Large intestine (tissue), 12 donors: ENCODE measurements at places on chromosomes 5 and 9. TPM values are rescaled to one million over a fixed set of nuclear protein-coding genes. Genes with fewer than 3 reads are reported as not detected.

DNA sequence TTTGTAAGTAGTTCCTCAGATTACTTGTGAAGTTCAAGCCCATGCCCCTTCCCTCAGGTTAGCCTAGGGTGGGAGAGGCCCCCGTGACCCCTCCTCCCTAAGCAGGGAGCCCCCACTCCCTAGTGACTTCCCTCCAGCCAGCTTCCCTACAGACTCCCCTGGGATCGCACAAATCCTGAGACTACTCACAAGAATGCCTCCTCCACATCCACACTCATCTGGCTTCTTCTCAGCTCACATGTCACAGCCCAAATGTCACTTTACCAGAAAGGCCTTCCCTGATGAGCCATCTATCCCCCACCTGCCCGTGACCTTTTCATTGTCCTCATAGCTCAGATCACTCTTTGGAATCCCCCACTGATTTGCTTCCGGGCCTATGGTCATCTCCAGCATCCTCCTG is 96.7 kb upstream of the ARAP3 start:
- H3K4me3 ChIP-seq, result no peak overlapping the region
- H3K4me1 ChIP-seq, result no peaks in the 10 kb centered on the region
- H3K36me3 ChIP-seq, result no peaks in the 10 kb centered on the region
- H3K27ac ChIP-seq, result no peak overlapping the region
- DNase-seq, result no peak

SLC1A1 gene
- polyA plus RNA-seq, result 42.5 TPM

DNA sequence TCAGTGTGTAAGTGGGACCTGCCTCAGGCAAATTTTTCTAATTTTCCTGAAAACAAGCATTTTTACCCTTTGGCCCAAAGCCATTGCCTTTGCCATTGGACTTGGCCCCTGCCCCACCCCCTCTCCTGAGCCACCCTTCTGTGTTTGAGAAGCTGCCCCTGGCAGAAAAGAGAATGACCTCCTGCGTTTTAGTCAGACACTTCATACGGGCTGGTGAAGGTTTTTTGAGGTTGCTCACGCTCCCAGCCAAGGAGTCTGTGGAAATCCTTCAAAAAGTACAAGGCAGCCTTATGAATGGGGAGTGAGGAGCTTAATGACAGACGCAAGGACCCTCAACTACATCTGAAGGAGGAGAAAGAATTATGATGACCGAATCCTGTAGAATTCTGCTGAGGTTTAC is 308.9 kb downstream of the SLIT3 start:
- no peak overlapping the region for H3K4me3 ChIP-seq
- H3K36me3 ChIP-seq, result no peaks in the 10 kb centered on the region
- no peaks in the 10 kb centered on the region for H3K27me3 ChIP-seq
- no peaks in the 10 kb centered on the region for H3K4me1 ChIP-seq
- no peak overlapping the region for H3K27ac ChIP-seq
- no peak for DNase-seq

MSANTD3 gene
- 15.1 TPM for polyA plus RNA-seq

MYOT gene
- polyA plus RNA-seq, result 2.2 TPM

DNA sequence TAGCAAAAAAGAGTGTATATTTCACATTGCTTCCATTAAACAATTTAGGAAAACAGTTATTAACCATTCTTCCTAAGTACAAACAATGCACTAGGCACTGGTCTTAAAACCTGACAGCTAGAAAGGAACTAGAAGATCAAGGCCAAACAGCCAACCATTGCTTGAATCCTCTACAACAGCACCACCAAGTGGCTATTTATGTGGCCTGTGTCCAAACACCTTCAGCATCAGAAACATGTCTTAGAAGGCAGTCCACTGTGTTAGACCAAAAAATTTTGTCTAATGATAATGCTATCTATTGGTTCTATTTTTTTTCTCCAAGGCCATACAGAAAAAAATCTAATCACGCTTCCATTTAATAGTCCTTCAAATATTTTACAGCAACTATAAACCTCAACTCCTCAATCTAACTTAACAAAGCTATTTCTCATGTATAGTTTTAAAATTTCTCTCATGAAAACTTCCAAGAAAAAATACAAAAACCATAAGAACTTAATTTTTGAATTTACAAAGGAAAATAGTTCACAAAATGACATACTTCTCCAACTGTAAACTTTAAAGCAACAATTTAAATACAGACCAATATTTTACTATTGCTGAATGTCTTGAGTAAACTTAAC is 36.1 kb downstream of the CAAP1 start:
- no peaks in the 10 kb centered on the region for H3K4me1 ChIP-seq
- DNase-seq, result no peak
- peaks cover 45% of the 10 kb centered on the region for H3K36me3 ChIP-seq
- H3K27me3 ChIP-seq, result no peaks in the 10 kb centered on the region
- no peak overlapping the region for H3K4me3 ChIP-seq

CCDC152 gene
- polyA plus RNA-seq, result 30.3 TPM

DNA sequence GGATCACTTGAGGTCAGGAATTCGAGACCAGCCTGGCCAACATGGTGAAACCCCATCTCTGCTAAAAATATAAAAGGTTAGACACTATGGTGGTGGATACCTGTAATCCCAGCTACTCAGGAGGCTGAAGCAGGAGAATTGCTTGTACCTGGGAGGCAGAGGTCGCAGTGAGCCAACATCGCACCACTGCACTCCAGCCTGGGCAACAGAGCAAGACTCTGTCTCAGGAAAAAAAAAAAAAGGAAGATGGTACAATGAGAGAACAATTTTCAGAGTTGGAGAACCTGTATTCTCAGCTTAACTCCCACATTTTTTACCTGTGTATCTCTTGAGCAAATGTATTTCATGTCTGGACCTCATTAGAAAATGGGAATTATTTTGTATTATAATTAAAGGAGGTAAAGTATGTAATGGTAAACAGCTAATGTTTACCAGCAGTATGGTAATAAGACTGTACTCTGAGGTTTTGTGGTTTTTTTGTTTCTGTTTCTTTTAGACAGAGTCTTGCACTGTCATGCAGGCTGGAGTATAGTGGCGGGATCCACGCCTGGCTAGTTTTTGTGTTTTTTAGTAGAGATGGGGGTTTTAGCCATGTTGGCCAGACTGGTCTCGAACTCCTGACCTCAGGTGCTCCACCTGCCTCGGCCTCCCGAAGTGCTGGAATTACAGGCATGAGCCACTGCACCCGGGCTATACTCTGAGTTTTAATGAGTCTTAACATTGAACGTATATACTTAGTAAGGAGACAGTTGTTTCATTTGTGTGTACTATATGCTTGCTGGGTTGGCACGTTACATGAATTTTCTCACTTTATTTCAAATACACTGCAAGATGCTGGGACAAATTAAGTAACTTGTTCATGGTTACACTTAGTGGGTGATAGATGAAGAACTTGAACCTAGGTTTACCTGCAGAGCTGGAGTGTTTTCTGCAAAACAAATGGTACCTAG is 16.2 kb downstream of the UHRF2 start:
- no peak for DNase-seq
- H3K27ac ChIP-seq, result no peak overlapping the region
- H3K4me3 ChIP-seq, result no peak overlapping the region
- H3K36me3 ChIP-seq, result peaks cover 4% of the 10 kb centered on the region
- H3K4me1 ChIP-seq, result no peaks in the 10 kb centered on the region
- H3K27me3 ChIP-seq, result no peaks in the 10 kb centered on the region

CDH18 gene
- 1.1 TPM for polyA plus RNA-seq

DNA sequence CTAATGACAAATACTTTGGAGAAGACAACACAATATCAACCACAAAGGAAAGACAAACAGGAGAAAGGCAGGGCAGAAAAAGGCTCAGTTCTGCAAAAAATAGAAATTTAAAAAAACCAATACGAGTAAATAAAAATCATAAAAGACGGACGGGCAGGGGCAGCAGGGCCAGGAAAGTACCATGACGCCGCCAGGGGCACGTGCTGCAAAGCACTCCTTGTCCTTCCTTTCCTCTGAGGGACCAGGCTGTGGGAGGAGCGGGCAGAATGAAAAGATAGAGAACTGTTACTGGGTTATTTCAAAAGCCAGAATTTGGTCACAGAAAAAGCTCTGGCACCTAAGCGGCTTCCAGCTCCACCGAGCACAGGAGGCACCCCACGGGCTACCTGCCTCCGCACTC is 53.9 kb downstream of the HABP4 start:
- no peak overlapping the region for H3K4me3 ChIP-seq
- no peak overlapping the region for H3K27ac ChIP-seq
- H3K36me3 ChIP-seq, result peaks cover 4% of the 10 kb centered on the region
- no peaks in the 10 kb centered on the region for H3K4me1 ChIP-seq
- H3K27me3 ChIP-seq, result no peaks in the 10 kb centered on the region
- no peak for DNase-seq

DNA sequence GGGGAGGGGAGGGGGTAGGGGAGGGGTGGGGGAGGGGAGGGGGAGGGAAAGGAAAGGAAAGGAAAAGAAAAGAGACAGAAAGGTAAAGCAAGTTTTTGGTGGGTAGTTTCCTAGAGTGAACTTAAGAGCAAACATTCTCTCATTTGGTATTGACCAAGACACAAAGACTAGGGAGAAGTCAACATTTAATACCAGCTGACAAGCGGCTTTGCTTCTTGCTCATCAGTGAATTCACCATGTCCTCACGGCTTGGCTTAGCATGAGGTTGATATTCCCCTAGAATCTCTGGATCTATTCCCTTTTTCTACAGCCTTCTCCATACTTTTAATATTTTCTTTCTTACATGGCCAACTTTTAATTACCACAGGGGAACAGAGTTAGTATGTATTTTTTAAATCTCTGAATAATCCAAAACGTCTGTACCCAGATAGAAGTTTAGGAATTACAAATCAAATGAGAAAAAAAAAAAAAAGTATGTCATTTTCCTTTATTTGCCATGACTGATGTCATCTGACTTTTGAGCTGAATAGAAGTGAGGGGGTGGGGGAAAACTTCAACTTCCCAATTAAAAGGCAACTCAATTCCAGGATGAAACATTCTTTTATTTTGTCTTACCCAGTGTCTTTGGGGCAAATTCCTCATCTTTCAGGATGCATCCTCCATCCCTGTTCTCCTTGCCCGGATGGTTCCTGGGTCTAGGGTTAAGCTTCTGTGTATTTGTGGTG is 40.1 kb upstream of the GLIS3 start:
- H3K4me3 ChIP-seq, result no peak overlapping the region
- no peak for DNase-seq
- H3K36me3 ChIP-seq, result no peaks in the 10 kb centered on the region
- no peak overlapping the region for H3K27ac ChIP-seq

- no peaks in the 10 kb centered on the region for H3K36me3 ChIP-seq
- H3K27ac ChIP-seq, result no peak overlapping the region
- no peaks in the 10 kb centered on the region for H3K27me3 ChIP-seq
Observed at GRCh38 chr5:165272436-165272835, 1767.0 kb downstream of the MAT2B start.

DMRT2 gene
- polyA plus RNA-seq, result not detected

FGF1 gene
- 9.7 TPM for polyA plus RNA-seq

UHRF2 gene
- polyA plus RNA-seq, result 52.3 TPM

GRCh38 chr9:127654619-127655018 is 42.5 kb downstream of the STXBP1 start:
- peaks cover 6% of the 10 kb centered on the region for H3K4me1 ChIP-seq
- H3K4me3 ChIP-seq, result no peak overlapping the region
- peaks cover 7% of the 10 kb centered on the region for H3K36me3 ChIP-seq
- DNase-seq, result no peak

DNA sequence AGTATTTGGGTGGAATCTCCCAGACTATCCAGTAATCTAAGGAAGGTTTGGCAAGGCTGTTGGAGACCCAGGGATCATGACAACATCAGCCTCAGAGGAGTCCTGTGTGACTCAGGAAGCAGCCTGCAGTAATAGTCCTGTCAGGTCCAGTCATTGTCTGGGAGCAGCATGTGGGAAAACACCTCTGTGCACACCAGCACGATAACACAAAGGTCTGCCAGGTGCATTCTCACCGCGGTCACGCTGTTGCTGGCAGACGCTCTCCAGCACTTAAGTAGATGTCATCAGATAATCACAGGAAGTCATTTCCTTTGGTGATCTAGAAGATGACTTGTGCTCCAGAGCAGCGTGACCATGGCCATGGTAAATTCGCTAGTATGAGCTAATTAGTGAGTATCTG is 99.2 kb upstream of the IQGAP2 start:
- H3K4me3 ChIP-seq, result no peak overlapping the region
- H3K36me3 ChIP-seq, result no peaks in the 10 kb centered on the region
- DNase-seq, result peak; percentile 53
- H3K27ac ChIP-seq, result peak overlapping the region; percentile 23

GRCh38 chr9:3473405-3473804 is 52.4 kb downstream of the RFX3 start:
- no peak overlapping the region for H3K27ac ChIP-seq
- H3K4me3 ChIP-seq, result no peak overlapping the region
- H3K27me3 ChIP-seq, result no peaks in the 10 kb centered on the region

GRCh38 chr9:89677702-89678395 is 73.0 kb downstream of the GADD45G start:
- no peak overlapping the region for H3K4me3 ChIP-seq
- peak overlapping the region; percentile 6 for H3K27ac ChIP-seq
- no peaks in the 10 kb centered on the region for H3K27me3 ChIP-seq
- peaks cover 19% of the 10 kb centered on the region for H3K4me1 ChIP-seq

CD72 gene
- polyA plus RNA-seq, result 1.8 TPM

DNA sequence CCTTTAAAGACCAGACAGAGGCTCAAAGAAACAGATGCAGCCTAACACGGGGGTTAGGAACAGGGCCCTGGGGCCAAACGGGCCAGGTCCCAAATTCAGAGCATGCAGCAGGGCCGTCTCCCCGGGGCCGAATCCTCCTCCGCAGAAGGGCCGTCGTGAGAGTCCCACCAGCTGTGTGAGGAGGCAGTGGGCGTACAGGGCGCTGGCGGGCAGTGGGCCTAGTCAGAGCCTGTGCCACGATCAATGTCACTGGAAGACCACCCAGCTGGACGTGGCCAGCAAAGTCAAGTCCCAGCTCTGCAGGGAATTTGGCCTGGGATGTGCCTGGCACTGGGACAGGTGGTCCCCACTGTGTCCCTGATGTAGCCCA is 15.8 kb upstream of the FCN2 start:
- H3K4me3 ChIP-seq, result no peak overlapping the region
- H3K27me3 ChIP-seq, result no peaks in the 10 kb centered on the region
- no peaks in the 10 kb centered on the region for H3K36me3 ChIP-seq
- no peak for DNase-seq
- no peaks in the 10 kb centered on the region for H3K4me1 ChIP-seq

DNA sequence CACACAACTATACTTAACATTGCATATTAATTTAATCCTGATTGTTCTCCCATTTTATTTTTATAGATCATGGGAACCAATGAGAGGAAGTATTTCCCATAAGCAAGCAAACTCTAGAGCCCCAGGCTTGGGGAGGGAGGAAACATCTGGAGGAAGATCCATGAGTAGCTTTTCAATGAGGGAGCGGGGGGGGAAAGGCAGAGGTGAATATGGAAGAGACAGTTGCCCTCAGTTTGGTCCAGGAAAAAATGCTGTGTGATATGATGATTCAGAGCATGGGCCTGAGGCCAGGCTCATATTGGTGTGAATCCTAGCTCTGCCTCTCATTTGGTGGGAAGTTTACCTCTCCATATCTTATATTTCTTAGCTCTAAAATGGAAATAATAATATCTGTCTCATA is 42.2 kb upstream of the ALDOB start:
- no peak for DNase-seq
- H3K4me3 ChIP-seq, result no peak overlapping the region
- H3K27me3 ChIP-seq, result no peaks in the 10 kb centered on the region
- H3K27ac ChIP-seq, result no peak overlapping the region
- H3K36me3 ChIP-seq, result peaks cover 39% of the 10 kb centered on the region
